ENCODE measurements at places on chromosomes 7 and 10. TPM values are rescaled to one million over a fixed set of nuclear protein-coding genes. Genes with fewer than 3 reads are reported as not detected.

- DNase-seq, result peak; percentile 68
Measured at GRCh38 chr10:21526860-21527597, 1.5 kb upstream of the SKIDA1 start.

WDR86 gene
- 17.7 TPM for total RNA-seq

ABI1 gene
- 18.6 TPM for total RNA-seq

KDM7A gene
- 6.9 TPM for total RNA-seq

DNA sequence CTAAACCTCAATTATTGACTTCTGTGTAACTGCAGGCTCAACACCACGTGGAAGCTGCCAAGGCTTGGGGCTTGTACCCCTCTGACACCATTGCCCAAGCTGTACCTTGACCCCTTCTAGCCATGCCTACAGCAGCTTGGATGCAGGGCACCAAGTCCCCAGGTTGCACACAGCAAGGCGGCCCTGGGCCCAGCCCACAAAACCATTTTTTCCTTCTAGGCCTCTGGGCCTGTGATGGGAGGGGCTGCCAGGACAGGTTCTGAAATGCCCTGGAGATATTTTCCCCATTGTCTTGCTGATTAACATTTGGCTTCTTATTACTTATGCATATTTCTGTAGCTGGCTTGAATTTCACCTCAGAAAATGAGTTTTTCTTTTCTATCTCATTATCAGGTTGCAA is 610.0 kb upstream of the LRRN3 start:
- no peak for DNase-seq

DNA sequence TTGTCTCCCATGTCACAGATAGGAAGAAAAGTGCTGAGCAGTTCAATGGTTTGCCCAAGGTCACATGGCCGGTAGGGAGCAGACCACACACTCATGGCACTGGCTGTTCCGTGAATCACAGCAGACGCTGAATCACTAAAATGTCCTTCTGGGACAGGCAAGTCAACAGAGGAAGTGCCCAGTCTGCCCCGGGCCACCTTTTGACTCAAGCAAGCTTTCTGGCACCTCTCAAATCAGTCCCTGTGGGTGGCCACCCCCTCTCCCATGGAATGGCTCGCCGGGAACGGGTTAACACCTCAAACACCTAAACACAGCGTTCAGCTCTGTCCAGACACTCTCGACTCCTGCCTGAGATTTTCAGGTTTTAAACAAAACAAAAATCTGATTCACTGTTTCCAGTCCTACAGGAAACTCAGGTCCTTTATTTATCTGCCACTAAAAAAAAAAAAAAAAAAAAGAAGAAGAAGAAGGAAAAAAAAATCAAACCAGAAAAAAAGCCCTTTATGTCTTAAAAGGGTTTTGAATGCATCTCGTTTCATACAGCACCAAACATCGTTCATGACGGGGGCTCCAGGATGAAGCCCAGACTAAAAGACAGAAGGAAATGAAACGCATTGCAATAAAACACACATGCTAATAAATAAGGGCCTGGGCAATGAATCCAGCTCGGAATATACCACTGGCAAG is 15.5 kb downstream of the CARD11 start:
- DNase-seq, result peak; percentile 21

PPP1R17 gene
- not detected for total RNA-seq

GRCh38 chr10:71833451-71834342 is 17.4 kb downstream of the PSAP start:
- DNase-seq, result no peak

- DNase-seq, result no peak
Measured at GRCh38 chr7:106915873-106916272, 50.8 kb downstream of the PIK3CG start.

GRCh38 chr7:123275036-123275753 is 75.4 kb upstream of the SLC13A1 start:
- peak; percentile 58 for DNase-seq

- DNase-seq, result peak; percentile 82
Measured at GRCh38 chr7:79778786-79779770, 325.6 kb upstream of the MAGI2 start.

- DNase-seq, result peak; percentile 1
Measured at GRCh38 chr10:45239642-45240041, 75.8 kb downstream of the OR13A1 start.
